ENCODE measurements at places on chromosomes 4 and X. TPM values are rescaled to one million over a fixed set of nuclear protein-coding genes. Genes with fewer than 3 reads are reported as not detected.

FHDC1 gene
- total RNA-seq: 0.06 TPM

PRDM8 gene
- total RNA-seq: 0.06 TPM

GRCh38 chr4:116501954-116502353 lies 583.4 kb downstream of the TRAM1L1 start:
- DNase-seq: no peak

MMRN1 gene
- total RNA-seq: 225 TPM

RIPPLY1 gene
- total RNA-seq: not detected

DNA sequence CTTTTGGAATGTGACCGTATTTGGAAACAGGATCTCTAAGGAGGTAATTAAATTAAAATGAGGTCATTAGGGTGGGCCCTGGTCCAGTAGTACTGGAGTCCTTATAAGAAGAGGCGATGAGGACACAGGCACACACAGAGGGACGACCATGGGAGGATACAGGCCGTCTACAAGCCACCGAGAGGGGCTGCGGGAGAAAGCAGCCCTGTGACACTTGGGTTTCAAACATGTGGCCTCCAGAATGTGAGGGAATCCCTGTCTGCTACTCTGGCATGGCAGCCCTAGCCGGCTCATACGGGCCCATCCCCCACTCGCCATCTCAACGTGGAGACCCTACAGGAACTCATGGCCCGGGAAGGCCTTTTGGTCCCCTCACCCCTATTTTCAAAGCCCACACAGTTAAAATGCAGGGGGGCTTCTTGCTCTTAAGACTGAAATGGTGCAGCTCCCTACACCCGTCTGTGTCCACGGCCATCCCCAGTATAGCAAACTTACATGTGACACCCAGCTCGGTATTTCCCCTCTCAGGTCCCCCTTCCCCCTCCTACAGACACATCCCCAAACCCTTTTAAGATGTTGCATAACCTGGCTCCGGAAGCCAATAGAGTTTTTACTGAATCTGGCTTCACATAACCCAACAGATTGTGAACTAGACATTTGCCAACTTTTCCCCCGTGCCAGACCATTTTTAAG lies 124.1 kb upstream of the TBL1X start:
- DNase-seq: peak; percentile 60

GRCh38 chr4:70405765-70406164 lies 8.0 kb downstream of the OPRPN start:
- DNase-seq: no peak

GRCh38 chrX:70096052-70096451 lies 33.8 kb downstream of the OTUD6A start:
- DNase-seq: no peak

DNA sequence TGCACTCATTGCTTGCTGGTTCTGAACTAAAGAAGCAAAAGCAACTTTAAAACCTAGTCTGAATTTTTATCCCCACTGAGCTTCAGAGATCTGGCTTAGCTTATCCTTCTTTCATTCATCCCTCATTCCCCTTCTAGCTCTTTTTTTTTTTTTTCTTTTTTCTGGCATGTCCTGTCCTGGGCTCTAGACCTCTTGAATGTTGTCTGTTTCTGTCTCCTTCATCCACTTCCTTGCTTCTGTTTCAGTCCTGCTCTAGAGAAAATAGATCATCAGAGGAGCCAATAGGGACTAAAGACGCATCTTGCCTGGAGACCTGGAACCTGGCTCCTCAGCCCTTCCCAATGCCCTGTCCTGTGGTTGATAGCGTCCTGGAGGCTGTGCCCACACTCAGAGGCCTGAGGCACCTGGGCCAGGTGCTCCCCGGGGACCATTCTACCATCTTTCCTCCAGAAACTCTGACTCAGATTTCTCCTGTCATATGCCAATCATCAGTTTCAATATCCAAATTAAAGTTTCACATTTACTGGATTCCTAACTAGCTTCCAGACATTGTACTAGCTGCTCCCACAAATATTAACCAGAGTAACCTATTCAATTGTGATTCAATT lies 115.7 kb upstream of the GATB start:
- DNase-seq: no peak

DNA sequence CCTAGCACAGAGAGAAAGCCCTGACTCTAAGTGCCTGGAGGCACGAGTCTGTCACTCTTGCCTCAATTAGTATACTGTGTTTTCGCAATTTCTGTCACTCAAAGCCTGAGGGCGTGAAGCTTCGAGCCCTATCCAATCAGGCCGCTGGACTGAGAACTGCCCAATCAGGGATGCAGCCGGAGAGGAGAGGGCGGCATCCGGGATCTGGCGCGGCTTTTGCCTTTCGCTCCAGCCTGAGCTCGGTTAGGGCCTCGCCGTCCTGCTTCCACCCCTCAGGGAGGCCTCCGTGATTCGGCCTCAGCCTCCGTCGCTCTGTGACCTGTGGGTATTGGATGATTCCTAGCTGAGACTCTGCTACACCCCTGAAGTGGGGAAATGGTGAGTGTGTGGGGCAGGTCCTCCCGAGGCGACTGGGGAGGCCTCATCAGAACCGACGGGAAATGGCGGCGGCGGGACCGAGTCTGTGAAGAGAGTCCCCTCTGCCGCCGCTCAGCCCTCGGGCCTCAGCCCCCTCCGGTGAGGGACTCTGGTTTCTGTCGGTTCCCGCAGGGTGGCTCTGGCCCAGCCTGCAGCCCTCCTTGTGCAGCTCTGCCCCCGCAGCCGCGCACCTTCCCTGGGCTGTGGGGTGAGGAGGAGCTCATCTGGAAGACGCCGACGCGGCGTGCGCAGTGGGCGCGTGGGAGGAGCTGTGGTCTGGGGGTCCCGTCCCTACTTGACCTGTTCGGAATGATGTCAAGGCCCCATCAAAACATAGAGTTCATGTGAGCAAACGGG lies 48.5 kb downstream of the ZNF141 start:
- DNase-seq: no peak

DNA sequence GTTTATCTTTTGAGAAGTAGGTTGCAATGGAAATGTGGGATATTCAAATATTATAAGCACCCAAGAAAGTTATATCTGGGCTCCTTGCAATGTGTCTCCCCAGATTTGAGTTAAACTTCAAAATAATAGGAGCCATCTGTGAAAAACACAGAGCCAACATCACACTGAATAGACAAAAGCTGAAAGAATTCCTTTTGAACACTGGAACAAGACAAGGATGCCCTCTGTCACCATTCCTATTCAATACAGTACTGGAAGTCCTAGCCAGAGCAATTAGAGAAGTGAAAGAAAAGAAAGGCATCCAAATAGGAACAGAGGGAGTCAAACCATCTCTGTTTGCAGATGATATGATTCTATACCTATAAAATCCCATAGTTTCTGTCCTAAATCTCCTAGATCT lies 114.3 kb upstream of the IL1RAPL1 start:
- DNase-seq: no peak

- no peak for DNase-seq
Observed at GRCh38 chr4:41458689-41459088, 79.3 kb upstream of the LIMCH1 start.

DNA sequence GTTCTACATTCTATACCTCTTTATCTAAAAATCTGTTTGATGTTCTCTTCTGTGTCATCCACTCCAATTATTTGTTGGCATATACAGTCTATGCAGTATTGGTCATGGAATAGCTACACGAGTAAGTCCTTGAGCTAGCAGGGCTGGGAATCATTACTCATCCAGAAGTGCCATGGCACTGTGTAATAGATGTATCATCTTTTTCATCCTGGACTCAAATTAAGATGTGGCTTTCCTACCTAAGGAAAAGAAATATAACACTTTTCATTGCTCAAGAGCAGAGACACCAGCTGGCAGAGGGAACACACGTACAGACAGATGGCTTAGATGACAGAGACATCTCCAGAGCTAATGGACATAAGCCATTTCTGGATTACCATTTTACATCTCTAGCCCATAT lies 159.8 kb downstream of the FAM13A start:
- no peak for DNase-seq

DNA sequence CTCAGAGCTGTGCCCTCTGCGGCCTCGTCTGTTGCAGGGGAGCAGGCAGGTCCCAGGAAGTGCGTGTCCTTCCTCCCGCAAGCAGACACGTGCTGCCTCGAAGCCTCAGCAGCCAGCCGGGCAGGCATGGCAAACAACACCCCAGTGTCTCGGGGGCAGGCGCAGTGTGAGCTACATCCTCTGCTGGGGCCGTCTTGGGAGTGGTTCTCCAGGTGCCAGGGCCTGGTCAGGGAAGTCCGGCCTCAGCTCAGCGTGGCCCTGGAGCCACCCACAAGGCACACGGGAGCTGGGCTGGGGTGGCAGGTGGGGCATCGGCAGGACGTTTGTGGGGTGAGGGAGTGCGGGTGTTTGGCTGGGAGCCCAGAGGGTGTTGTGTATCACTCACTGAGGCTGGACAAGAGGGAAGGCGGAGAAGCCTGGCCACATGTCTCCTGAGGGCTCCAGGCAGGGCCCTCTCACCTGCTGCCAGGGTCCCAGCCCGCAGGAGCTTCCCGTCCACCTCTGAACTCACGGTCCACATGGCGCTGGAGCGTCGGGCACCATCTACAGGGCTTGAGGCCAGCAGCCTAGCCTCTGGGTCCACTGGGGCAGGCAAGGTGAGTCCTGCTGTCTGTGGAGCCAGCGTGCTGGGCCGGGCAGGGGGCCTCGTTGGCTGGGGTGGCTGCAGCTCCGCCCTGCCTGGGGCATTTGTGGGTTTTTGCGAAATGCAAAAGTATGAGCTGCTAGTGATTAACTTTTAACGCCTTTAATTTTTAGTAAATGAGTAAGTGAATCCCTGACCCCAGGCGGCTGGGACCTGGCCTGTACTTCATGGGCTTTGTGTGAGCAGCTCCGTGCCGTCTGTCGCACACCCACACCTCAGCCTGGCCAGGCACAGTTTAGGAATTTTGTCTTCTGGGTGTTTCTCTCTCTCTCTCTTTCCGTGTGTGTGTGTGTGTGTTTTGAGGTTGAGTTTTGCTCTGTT lies 17.3 kb upstream of the UVSSA start:
- no peak for DNase-seq

GRCh38 chrX:133033010-133033409 lies 63.9 kb downstream of the USP26 start:
- DNase-seq: no peak

ARMCX2 gene
- 28.1 TPM for total RNA-seq

- DNase-seq: no peak
Observed at GRCh38 chr4:78040431-78040830, 16.7 kb upstream of the FRAS1 start.

- DNase-seq: no peak
Observed at GRCh38 chrX:78331708-78332107, 4.3 kb upstream of the CYSLTR1 start.

RBM47 gene
- 49.7 TPM for total RNA-seq

Measured in G401 (cell line).